Small intestine (tissue), 16 donors: ENCODE measurements at places on chromosomes 13 and 19.

GRCh38 chr13:112592647-112593046, 4.7 kb upstream of the TUBGCP3 start:
- DNase-seq = no peak

DNA sequence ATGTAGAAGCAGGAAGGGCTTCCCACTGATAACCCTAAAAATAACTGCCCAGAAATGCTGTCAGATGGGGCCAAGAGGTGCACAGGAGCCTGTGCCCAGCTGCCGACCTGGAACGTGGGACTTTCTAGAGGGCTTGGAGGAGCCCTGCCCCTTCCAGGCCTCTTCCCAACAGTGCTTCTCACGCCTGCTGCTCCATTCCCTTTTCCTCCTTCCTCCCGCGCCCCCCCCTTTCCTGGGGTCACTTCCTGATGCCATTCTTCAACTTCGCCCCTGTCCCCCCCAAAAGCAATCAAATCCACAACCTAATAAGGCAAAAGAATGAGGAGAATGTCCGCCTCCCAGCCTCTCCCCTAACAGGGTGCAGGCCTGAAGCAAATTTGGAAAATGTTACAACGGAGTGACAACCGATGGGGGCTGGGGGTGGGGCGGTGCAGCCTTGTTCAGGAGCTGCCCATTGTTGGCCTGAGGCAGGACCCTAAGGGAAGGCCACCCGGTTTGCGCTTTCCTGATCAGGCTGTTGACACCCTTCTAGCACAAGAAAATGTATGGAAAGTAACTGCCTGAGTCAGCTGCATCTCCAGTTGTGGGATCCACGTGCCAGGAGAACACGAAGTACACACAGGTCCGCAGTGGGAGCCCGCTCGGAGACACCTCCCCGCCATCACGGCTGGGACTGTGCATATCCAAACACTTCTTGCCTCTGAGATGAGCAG, 18.7 kb downstream of the ACTN4 start:
- peak; percentile 69 for DNase-seq

DNA sequence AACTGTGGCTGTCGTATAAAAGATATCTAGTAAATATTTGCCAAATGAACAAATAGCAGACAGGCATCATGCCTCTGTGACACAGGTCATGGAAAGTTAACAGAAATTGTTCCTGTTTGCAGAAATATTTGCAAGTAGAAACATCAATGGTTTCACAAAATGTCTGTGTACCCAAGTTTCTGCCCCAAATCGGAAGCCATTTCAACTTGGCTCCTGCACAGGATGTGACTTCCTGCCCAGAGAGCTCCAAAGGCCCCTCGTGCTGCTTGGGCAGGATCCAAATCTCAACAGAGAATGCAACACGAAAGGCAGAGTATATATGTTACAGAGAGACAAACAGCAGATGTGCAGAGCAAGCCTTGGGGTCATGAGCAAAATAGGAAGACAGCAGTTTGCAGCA, 95.5 kb upstream of the SERP2 start:
- no peak for DNase-seq

DNA sequence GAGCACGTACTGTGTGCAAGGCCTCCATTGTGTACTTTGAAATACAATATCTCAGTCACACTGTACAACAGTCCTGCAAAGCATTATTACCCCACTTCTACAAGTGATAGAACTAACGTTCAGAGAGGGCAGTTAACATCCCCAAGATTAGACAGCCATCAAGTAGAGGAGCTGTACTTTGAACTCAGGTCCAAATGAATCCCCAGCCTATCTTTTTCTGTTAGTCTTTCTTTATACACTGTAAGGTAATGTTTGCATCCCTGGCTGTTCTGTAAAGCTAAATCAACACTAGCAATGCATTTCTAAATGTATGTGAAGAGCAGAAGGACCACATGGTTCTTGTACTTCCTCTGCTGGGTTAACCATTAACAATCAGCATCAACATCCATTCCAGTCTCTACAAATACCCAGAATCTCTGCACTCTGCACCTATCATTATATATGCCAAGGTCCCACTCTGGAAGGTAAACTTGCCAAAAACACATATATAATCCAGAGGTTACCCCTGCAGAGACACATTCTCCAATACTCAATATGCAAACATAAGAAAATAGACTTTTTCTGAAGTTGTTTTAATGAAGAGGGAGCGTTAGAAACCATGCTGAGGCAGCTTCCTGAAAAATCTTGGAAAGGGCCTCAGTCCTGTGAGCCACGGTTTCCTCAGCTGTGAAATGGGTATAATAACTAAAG, 182.3 kb downstream of the MZT1 start:
- DNase-seq = peak; percentile 2

- no peak for DNase-seq
Measured at GRCh38 chr13:66429156-66429555, 801.0 kb downstream of the PCDH9 start.

DNA sequence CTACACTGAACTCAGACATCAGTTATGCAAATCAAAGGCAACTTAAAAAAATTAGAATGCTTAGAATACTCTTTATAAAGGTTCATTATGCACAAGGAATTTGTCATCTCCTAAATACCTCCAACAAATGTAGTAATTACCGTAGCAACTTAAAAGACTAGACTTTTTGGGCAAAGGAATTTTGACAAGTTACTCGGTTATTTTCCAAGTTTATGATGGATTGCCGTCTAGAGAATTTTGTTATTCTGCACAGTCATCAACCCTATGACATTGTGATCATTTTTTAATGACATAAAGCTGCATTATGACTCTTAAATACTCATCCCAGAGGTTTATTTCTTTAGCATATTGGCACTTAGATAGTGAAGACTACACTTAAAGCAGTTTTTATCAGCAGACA, 71.9 kb downstream of the TRPC4 start:
- DNase-seq = no peak

DNA sequence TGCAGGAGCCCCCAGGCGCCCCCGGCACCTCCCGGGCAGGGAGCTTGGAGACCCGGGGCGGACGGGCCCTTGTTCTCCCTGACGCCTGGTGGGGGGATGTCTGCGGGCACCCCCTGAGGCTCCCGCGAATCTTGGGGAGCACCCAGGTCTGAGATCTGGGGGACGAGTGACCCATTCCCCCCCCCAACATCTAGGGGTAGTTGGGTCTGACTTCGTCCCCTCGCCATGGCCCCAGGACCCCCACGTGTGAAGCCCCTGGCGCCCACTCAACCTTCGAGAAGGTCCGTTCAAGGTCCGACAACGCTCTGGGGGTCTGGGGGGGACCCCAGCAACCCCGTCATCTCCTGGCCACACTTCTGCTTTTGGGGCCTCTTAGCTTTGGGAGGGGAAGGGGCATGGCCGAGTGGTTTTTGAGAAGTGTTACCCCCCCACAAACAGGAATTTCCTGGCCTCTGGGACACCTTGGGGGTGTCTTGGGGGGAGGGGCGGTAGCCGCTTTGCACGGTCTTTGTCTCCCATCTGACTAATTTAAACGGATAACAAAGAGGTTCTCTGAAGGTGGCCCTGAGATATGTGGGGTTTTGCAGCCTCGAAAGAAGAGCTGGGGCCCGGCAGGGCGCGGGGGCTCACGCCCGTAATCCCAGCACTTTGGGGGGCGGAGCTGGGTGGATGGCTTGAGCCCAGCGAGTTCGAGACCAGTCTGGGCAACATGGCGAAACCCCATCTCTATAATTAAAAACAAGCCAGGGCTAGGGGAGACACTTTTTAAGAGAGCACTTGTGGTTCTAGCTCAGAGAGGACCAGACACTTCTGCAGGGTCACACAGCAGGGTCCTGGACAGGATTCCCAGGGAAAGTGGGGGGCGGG, 608 bp downstream of the CNN2 start:
- peak; percentile 51 for DNase-seq

DNA sequence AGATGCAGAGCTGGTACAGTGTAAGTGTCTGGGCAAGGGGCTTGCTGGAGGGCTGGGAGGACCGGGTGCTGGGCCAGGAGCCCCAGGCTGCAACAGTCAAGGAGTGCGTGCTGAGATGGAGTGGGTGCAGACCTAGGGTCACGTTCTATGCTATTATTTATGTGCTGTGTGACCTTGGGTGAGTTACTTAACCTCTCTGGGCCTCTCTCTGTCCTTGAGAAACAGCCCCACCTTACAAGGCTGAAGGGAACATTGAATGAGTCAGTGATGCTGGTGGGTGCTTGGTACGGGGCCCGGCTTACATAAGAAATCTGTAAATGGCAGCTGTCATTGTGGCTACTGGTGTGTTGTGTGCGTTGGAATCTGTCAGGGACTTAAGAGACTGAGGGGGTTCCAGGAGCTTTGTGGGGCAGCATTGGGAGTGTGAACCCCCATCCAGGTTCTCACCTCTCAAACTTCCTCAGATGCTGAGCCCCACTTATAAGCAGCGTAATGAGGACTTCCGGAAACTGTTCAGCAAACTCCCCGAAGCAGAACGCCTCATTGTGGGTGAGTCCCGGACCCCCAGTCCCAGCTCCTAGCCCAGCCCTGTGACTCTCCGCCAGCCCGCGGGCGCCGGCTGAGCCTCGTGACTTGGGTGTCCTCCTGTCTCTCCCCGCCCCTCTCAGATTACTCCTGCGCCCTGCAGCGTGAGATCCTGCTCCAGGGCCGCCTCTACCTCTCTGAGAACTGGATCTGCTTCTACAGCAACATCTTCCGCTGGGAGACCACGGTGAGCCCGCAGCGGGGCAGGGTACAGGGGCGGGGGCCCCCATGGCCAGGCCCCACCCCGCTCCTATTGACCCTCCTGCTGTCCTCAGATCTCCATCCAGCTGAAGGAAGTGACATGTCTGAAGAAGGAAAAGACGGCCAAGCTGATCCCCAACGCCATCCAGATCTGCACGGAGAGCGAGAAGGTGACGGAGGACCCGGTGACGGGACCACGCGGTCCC, 9.6 kb downstream of the GRAMD1A start:
- no peak for DNase-seq

DNA sequence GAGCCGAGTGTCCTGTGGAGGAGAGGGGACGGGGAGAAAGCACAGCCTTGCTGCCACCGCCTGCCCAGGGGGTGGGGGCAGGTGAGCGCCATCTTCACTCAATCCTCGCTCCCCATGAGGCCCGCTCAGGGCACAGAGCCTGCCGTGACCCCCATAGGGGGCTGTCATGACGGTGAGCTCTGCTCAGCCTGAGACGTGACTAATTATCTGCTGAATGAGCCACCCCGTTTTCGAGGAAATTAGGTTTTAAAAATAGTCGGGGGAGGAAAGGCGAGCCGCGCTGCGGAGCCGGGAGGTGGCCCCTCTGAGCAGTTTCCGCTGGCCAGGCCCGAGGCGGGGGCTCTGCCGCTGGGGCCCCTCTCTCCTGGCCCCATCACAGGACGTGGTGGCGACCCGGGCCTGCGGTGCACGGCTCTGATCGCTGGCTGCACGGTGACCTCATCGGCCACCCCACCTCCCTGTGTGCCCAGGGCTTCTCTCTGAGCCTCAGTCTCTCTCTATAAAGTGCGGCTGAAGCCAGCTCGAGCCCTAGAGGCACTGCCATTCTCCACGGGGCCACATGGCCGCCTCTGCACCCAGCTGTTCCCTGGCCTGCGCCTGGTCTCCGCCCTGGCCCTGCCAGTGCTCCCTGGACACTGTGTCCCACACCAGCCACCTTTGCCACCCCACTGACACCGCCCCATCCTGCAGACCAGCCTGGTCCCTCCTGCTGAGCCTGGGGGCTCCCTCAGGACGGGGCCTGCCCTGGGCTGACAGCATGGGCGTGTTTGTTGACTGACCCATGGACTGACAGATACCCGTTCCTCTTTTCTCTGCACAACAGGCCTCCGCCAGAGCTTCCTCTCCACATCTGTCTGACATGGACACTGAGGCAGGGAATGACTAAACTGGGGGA, 28.3 kb downstream of the PIP5K1C start:
- no peak for DNase-seq

DNA sequence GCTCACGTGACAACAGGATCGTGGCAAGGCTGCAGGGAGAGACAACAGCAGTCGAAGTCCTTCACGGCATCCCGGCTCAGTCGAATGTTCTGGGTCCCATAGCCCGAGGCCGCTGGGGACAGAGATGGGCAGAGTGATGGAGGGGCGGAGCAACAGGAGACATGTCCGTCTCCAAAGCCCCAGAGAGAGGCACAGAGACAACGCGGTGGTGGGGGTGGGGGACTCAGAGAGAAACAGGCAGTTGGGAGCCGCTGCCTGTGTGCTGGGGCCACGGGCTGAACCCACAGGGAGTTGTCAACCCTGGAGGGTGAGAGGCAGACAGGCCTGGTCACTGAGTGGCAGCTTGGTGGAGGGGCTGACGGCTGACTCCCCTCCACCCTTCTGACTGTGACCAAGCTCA, 20.4 kb downstream of the NOSIP start:
- peak; percentile 61 for DNase-seq

- no peak for DNase-seq
Measured at GRCh38 chr19:11181488-11181887, 15.9 kb downstream of the KANK2 start.

GRCh38 chr19:5953680-5954213, 24.2 kb downstream of the RANBP3 start:
- DNase-seq = no peak

GRCh38 chr13:35856721-35857364, 274.3 kb downstream of the DCLK1 start:
- DNase-seq = no peak

- peak; percentile 43 for DNase-seq
Measured at GRCh38 chr19:39372047-39372802, 18.7 kb downstream of the PAF1 start.

DNA sequence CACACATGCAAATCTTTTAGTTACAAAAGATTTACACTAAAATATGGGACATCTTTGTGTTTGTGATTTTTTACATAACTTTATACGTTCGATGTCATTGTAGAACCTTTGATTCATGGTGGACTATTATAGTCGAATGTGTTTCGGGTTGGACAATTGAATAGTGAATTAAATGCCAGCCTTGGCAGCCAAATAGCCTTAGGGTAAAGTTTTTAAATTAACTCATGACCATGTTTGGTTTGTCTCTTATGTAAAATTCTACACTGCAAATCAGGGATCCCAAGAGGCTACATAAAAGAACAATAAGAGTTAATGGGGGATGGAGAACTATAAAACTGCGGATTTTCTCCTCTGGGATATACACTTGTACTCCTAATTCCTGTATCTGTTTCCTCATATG, 1735.6 kb upstream of the SPRY2 start:
- no peak for DNase-seq

DNA sequence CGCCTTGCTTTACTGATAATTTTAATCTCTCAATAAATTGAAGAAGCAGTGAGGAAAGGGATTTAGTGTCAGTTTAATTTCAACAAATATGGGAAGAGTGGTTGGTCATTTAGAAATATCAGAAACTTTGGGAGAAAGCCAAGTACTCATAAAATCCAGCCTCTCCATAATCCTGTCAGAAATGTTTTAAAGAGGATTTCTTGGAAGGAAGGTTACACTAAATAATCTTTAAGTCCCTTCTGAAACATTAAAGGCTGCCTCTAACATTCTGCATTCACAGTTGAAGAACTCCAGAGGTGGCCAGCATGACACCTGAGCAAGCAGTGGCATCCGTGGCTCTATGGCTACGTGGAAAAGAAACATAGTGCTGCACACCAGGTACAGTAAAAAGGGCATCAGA, 378.5 kb downstream of the ENOX1 start:
- DNase-seq = no peak

DNA sequence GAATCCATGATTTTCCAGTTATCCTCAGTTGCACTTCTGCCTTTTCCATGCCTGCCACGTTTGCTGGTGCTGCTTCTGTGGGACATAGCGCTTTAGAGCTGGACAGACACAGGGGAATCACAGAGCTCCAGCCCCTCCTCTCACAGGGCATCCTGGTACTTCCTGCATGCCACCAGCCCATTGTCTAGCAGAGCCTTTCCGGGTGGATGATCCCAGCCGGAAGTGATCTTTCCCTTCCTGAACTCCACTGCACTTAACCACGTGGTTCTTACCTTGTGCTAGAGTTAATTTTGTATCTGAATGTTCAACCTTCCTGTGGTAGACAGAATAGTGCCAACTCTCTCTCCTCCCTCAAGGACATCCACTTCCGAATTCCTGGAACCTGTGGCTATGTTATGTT, 12.6 kb upstream of the OLFM4 start:
- no peak for DNase-seq
